ENCODE measurements at places on chromosomes 2 and 18. TPM values are rescaled to one million over a fixed set of nuclear protein-coding genes. Genes with fewer than 3 reads are reported as not detected.

The RPIA gene
- total RNA-seq, result 23.2 TPM

The RAB17 gene
- not detected for total RNA-seq

The WDR75 gene
- 61.4 TPM for total RNA-seq

The EPB41L3 gene
- total RNA-seq, result 3.2 TPM

The KCNG2 gene
- not detected for total RNA-seq

The SCN3A gene
- total RNA-seq, result not detected

The SLC38A11 gene
- not detected for total RNA-seq

The MC4R gene
- not detected for total RNA-seq

The CHRND gene
- total RNA-seq, result not detected

The TM4SF20 gene
- total RNA-seq, result not detected
